ENCODE measurements at places on chromosomes 5 and 9. TPM values are rescaled to one million over a fixed set of nuclear protein-coding genes. Genes with fewer than 3 reads are reported as not detected.

SHISAL2B gene
- not detected for total RNA-seq

TNC gene
- total RNA-seq, result 0.67 TPM

STK32A gene
- total RNA-seq, result 0.17 TPM

SYK gene
- total RNA-seq, result not detected

SLC45A2 gene
- not detected for total RNA-seq

SMIM33 gene
- not detected for total RNA-seq

PSMB7 gene
- 677 TPM for total RNA-seq

SOHLH1 gene
- total RNA-seq, result not detected

SLC27A6 gene
- total RNA-seq, result not detected

SPATA9 gene
- not detected for total RNA-seq

ARHGEF39 gene
- total RNA-seq, result 3.6 TPM

SLCO4C1 gene
- not detected for total RNA-seq

IFNA2 gene
- not detected for total RNA-seq

PCDHB13 gene
- 1.1 TPM for total RNA-seq

SV2C gene
- not detected for total RNA-seq

SPINK7 gene
- not detected for total RNA-seq

HSD17B3 gene
- total RNA-seq, result not detected

STPG3 gene
- total RNA-seq, result not detected

C5orf58 gene
- not detected for total RNA-seq

HMMR gene
- 87.2 TPM for total RNA-seq

FRMD3 gene
- 0.96 TPM for total RNA-seq

ANKS6 gene
- 30.8 TPM for total RNA-seq

Measured in A172 (cell line).